H9 (cell line): ENCODE measurements at places on chromosomes 16 and 17. TPM values are rescaled to one million over a fixed set of nuclear protein-coding genes. Genes with fewer than 3 reads are reported as not detected.

DNA sequence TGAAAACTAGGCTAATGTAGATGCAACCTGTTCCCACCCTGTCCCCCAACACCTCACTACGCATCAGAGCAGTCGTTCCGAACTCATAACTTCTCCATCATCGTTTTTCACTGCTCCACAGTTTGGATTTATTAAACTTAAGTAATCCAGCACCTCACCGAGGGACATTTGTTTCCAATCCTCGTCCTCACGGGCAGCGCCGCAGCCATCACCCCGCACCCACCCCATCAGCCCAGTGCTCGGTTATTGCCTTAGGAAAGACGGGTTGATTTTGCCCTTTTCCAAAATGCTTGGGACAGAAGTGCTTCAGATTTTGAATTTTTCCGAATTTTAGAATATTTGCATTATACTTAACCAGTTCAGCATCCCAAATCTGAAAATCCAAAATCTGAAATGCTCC, 71.0 kb upstream of the DOC2B start:
- no peaks in the 10 kb centered on the region for H3K36me3 ChIP-seq
- no peak overlapping the region for H3K27ac ChIP-seq
- H3K4me3 ChIP-seq: no peak overlapping the region
- no peaks in the 10 kb centered on the region for H3K27me3 ChIP-seq
- H3K4me1 ChIP-seq: no peaks in the 10 kb centered on the region

DNA sequence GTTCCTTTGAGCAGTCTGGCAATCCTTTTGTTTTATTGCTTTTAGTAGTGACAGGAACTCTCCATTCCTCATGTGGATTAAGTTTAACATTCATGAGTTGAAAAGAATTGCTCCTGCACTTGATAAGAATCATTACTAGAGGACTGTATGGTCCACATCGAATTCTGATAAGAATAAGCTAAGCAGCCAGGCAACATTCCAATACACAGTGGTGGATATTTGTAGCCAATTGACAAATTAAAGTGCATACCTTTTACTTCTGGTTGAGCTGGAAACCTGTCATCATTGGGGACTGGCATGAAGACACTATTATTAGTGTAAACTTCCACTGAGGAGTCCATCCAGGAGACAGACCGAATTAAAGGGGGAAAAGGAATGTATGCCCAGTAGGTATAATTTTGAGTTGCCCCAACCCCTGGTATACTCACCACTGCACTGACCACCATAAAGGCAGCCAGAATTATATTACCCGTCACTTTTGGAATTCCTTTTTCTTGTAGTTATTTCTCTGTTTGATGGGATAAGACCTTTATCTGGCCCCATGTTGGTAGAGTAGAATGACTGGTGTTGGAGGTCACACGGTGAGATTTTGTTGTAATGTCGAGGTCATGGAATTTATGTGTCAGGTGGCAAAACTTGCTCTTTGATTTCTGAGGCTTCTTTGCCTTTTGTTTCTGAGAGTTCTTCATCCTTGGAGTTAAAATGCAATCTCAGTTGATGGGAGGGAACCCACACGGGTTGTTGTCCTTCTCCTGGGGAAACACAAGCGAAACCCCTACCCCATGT, 72.1 kb upstream of the ARL4D start:
- no peak overlapping the region for H3K4me3 ChIP-seq
- H3K27ac ChIP-seq: no peak overlapping the region
- no peaks in the 10 kb centered on the region; the same call in 1 of the 2 replicates for H3K4me1 ChIP-seq
- DNase-seq: no peak
- H3K36me3 ChIP-seq: no peaks in the 10 kb centered on the region

GRCh38 chr16:58196898-58197313, 1.0 kb downstream of the CSNK2A2 start:
- H3K27ac ChIP-seq: no peak overlapping the region
- H3K27me3 ChIP-seq: no peaks in the 10 kb centered on the region
- DNase-seq: no peak
- H3K36me3 ChIP-seq: peaks cover 43% of the 10 kb centered on the region
- peak overlapping the region; percentile 87 for H3K4me3 ChIP-seq

DNA sequence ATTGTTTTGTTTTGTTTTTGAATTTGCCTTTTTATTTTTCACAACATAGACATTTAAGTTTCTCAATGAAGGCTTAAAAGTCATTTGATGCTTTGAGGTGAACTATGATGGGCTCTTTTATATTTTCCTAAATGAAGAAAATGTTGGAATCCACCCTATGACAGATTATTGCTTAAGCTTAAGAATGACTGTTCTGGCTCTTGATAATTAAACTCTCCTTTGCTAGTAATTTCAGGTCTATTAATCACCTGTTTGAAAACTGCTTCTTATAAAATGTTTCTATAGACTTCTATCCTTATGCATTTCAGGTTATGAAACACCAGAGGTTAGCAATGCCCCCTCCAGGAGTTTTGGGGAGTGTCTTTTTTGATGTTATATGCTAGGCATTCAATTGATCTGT, 424.1 kb upstream of the DYNLRB2 start:
- no peaks in the 10 kb centered on the region for H3K4me1 ChIP-seq
- H3K36me3 ChIP-seq: no peaks in the 10 kb centered on the region
- H3K27me3 ChIP-seq: no peaks in the 10 kb centered on the region
- no peak overlapping the region for H3K27ac ChIP-seq
- H3K4me3 ChIP-seq: no peak overlapping the region

GRCh38 chr17:56373981-56374833, 219.3 kb upstream of the NOG start:
- no peaks in the 10 kb centered on the region for H3K4me1 ChIP-seq
- H3K4me3 ChIP-seq: no peak overlapping the region
- H3K27me3 ChIP-seq: no peaks in the 10 kb centered on the region
- H3K27ac ChIP-seq: no peak overlapping the region
- DNase-seq: no peak
- no peaks in the 10 kb centered on the region for H3K36me3 ChIP-seq

- H3K36me3 ChIP-seq: peaks cover 10% of the 10 kb centered on the region
- no peak overlapping the region for H3K4me3 ChIP-seq
- H3K27ac ChIP-seq: no peak overlapping the region
- H3K4me1 ChIP-seq: peaks cover 9% of the 10 kb centered on the region; the same call in 1 of the 2 replicates
- no peak for DNase-seq
- H3K27me3 ChIP-seq: no peaks in the 10 kb centered on the region
Observed at GRCh38 chr17:57286399-57287105, 30.2 kb downstream of the MSI2 start.

DNA sequence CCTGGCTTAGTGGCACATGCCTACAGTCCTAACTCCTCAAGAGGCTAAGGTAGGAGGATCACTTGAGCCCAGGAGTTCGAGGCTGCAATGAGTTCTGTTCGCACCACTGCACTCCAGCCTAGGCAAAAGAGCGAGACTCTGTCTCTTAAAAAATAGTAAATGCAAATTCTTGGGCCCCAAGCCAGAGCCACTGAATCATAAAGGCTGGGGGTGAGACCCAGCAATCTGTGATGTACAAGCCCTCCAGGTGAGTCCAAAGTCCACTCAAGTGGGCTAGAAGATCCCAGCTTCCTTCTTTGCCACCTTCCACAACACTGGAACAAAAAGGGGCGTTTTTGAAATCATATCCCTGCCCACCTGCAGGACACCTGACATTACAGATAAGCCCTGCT, 16.9 kb downstream of the TRIM25 start:
- peaks cover 23% of the 10 kb centered on the region; the same call in 1 of the 2 replicates for H3K36me3 ChIP-seq
- no peaks in the 10 kb centered on the region for H3K27me3 ChIP-seq
- no peak overlapping the region for H3K4me3 ChIP-seq

GRCh38 chr16:56137269-56137668, 54.0 kb upstream of the GNAO1 start:
- no peak overlapping the region for H3K4me3 ChIP-seq
- no peak overlapping the region for H3K27ac ChIP-seq
- DNase-seq: no peak
- no peaks in the 10 kb centered on the region; the same call in 1 of the 2 replicates for H3K27me3 ChIP-seq
- H3K4me1 ChIP-seq: no peaks in the 10 kb centered on the region

DNA sequence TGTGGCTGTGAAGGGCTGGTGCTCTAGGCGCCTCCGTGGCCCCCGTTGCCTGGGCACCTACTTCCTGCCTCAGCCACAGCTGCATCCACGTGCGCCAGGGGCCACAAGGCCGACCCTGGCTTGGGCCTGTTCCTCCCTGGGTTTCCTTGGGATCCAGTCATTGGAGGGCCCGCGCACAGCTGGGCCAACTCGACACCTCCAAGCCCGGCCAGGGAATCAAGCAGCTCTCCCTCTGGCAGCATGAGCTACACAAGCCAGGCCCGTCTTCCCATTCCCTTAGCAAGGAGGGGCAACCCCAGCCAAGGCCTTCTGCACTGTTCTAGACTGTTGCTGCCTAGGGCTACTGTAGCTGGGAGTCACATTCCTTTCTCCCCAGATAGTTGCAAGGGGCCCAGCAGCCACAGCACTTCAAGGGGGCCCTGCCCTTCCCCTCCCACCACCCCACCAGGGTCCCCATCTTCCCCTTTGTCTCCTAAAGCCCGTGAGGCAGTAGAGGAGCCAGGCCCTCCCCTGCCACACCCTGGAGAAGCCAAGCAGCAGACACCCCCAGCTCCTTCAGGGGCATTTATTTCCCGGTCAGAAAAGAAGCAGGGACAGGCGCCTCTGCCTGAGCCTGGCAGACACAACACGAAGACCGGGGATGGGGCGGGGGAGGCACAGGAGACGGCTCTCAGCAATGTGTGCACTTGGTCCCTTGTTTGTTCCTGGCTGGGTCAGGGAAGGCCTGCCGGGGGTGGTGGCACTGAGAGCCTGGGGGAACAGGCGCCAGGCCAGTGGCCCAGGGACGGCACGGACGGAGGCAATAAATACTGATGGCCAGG, 3.8 kb downstream of the ARHGDIA start:
- peaks cover 32% of the 10 kb centered on the region for H3K36me3 ChIP-seq
- no peaks in the 10 kb centered on the region for H3K27me3 ChIP-seq
- no peaks in the 10 kb centered on the region for H3K4me1 ChIP-seq
- no peak overlapping the region for H3K4me3 ChIP-seq
- no peak overlapping the region for H3K27ac ChIP-seq

GRCh38 chr17:66686601-66687000, 148.3 kb upstream of the CACNG5 start:
- no peak for DNase-seq
- H3K27me3 ChIP-seq: no peaks in the 10 kb centered on the region
- no peak overlapping the region for H3K4me3 ChIP-seq
- H3K36me3 ChIP-seq: peaks cover 6% of the 10 kb centered on the region; the same call in 1 of the 2 replicates
- H3K27ac ChIP-seq: no peak overlapping the region

GRCh38 chr16:58503863-58504688, 4.1 kb downstream of the NDRG4 start:
- peaks cover 5% of the 10 kb centered on the region; the same call in 1 of the 2 replicates for H3K36me3 ChIP-seq
- H3K4me1 ChIP-seq: 0 out of 2 replicates have a peak, but pooled peaks cover 3% of the 10 kb centered on the region
- H3K27ac ChIP-seq: no peak overlapping the region
- no peaks in the 10 kb centered on the region for H3K27me3 ChIP-seq
- no peak overlapping the region for H3K4me3 ChIP-seq

GRCh38 chr17:12089809-12090384, 69.2 kb downstream of the MAP2K4 start:
- no peaks in the 10 kb centered on the region for H3K4me1 ChIP-seq
- no peaks in the 10 kb centered on the region for H3K27me3 ChIP-seq
- no peak overlapping the region for H3K27ac ChIP-seq
- no peak for DNase-seq

GRCh38 chr17:22514315-22514714, 822.0 kb downstream of the KCNJ18 start:
- H3K4me1 ChIP-seq: no peaks in the 10 kb centered on the region
- H3K27me3 ChIP-seq: no peaks in the 10 kb centered on the region
- DNase-seq: no peak
- no peak overlapping the region for H3K4me3 ChIP-seq
- no peak overlapping the region for H3K27ac ChIP-seq
- H3K36me3 ChIP-seq: peaks cover 5% of the 10 kb centered on the region; the same call in 1 of the 2 replicates

DNA sequence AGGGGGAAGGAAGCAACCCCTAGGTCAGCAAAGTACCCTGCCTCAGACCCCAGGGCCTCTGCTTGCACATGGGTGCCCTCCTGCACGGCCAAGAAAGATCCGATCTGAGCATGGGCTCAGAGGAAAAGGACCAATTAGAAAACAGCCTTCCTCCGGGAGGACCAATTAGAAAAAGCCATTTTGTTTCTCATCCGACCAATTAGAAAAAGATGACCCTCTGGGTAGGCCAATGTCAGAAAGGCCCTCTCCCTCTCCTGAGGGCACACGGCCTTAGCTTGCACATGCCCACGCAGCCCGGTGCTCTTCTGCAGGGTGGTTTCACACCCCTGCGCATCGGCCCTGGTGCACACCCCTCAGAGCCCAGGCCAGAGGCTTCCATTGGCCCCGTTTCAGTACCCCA, 5.1 kb upstream of the CISD3 start:
- peaks cover 4% of the 10 kb centered on the region for H3K36me3 ChIP-seq
- no peak overlapping the region; the same call in 2 of the 3 replicates for H3K4me3 ChIP-seq
- no peaks in the 10 kb centered on the region for H3K4me1 ChIP-seq
- H3K27me3 ChIP-seq: peaks cover 10% of the 10 kb centered on the region; the same call in 1 of the 2 replicates
- no peak for DNase-seq

DNA sequence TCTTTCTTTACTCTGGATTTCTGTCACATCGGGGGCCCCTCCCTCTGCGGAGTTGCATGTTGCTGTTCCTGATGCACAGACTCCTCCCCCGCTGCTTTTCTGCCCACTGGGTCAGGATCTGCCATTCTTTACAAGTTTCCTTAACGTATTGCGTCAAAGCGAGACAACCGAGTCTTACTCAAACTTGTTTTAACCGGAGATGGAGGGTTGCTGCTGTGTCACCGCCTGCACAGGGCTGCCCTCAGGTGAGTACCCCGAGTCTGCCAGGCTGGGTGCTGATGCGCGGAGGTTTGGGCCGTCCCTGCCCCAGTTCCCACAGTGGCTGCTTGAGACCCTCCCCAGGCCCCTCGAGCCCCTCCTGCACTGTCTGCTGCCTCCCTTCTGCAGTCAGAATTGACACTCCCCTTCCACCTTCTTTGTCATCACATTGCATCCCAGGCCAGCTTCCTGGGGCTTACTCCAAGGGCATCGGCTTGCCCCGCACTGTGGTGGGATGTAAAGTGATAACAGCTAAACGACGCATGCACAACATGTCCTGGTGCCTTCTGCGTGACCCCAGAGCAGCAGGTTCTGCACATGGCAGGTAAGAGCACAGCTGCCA, 19.3 kb downstream of the CARHSP1 start:
- H3K4me1 ChIP-seq: no peaks in the 10 kb centered on the region
- no peak overlapping the region for H3K27ac ChIP-seq
- H3K4me3 ChIP-seq: no peak overlapping the region
- no peak for DNase-seq

- H3K27me3 ChIP-seq: no peaks in the 10 kb centered on the region
- no peaks in the 10 kb centered on the region for H3K4me1 ChIP-seq
- DNase-seq: no peak
- H3K4me3 ChIP-seq: no peak overlapping the region
Observed at GRCh38 chr17:811051-811784, 29.1 kb downstream of the MRM3 start.

Gene TBX6
- 1.6 and 1.9 TPM in 2 replicates for total RNA-seq

Gene RAB26
- 2.4 and 3.0 TPM in 2 replicates for total RNA-seq

Gene TADA2A
- total RNA-seq: 20.9 and 25.2 TPM in 2 replicates

Gene TNRC6C
- 24.7 and 25.7 TPM in 2 replicates for total RNA-seq

Gene NAGS
- total RNA-seq: 3.7 and 4.1 TPM in 2 replicates

Gene KCNH6
- total RNA-seq: 1.6 and 2.3 TPM in 2 replicates

Gene ZNF624
- 0.88 and 1.3 TPM in 2 replicates for total RNA-seq
